ENCODE measurements at places on chromosomes 12 and 14.

GRCh38 chr12:6507102-6507998 lies 13.4 kb downstream of the NCAPD2 start:
- DNase-seq: no peak

DNA sequence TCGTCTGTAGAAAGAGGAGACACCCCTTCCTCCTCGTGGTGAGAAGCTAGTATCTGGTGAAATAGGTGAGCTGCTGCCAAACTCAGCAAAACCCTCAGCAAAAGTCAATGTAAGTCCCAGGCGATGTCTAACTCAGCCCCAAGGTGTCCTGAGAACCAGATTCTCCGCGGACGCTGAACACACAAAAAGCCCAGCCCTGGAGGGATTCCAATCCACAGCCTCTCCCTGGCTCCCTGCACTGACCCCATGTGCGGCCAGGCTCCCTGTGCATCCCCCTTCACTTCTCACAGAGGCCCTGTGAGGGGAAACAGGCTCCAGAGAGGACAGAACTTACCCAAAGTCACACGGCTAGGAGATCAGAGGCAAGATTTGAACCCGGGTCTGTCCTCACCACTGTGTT lies 81.5 kb downstream of the NINJ2 start:
- DNase-seq: no peak

GRCh38 chr12:94671917-94672316 lies 21.6 kb upstream of the TMCC3 start:
- DNase-seq: no peak

DNA sequence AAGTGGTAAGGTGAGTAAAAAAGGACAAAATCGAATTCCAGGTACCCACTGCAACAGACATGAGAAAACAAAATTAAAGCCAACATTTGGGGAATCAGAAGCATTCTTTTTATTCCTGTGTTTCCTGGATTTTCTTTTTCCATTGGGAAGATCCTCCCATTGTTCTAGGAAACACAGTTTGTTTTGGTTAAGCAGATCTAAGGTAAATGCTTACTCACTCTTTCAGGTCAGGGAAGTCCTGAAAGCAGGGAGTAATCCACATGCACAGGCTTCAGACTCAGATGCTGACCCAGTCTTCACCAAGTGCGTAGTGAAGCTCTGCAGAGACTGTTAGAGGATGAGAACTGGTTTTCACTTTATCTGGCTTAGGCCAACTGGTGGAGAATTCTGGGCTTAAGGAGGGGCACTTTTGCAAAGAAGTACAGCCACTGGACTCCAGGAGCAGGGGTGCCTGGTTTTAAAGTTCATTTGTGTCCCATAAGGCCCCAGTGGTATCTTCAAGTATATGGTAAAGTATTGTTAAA lies 57.7 kb downstream of the RPAP3 start:
- DNase-seq: no peak

GRCh38 chr14:96267336-96267735 lies 11.3 kb downstream of the BDKRB1 start:
- DNase-seq: peak; percentile 52

DNA sequence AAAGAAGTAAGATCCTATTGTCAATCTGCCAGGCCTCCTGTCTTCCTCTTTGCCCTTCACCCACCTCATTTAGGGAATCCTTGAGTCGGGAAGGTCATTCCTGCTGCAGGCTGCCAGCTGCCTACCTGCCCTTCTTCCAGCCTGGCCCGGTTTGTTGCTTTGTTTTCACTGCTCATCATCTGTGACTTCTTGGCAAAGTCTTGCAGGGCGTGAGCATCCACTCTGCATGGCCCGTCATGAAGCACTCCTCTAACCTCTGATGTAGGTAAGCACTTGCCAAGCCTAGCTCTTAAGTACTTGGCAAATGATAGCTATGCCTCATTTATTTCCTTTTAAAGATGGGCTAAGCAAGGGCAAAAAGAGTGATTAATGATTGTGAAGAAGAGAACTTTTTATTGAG lies 192.8 kb downstream of the NRXN3 start:
- no peak for DNase-seq

DNA sequence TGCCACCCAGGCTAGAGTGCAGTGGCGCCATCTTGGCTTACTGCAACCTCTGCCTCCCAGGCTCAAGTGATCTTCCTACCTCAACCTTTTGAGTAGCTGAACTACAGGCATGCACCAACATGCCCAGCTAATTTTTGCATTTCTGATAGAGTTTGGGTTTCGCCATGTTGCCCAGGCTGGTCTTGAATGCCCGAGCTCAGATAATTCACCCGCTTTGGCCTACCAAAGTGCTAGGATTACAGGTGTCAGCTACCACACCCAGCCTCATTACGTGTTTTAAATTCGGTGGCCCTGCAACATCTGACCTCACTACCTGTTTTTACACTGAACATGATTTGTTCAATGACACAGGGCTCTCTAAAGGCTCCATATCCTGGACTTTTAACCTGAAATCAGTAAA lies 22.9 kb upstream of the RDH16 start:
- no peak for DNase-seq

DNA sequence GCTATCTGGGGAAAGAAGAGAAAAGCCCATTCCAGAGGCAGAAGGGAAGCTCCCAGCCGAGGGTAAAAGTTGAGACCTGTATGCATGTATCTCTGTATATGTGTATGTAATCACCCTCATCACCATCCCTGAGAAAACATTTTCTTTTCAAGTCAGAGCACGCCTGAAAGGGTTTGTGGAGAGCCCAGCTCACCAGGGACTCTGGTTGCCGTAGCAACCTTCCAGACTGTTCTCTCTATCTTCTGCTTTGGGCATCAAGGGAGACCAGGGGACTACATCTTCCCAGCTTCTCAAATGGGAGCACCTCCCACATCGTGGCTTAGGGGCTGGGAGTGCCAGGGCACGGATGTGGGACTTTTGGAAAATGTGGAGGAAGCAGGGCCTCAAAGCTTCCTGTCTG lies 93.5 kb downstream of the GALNT8 start:
- no peak for DNase-seq

GRCh38 chr12:120055231-120056000 lies 61.1 kb downstream of the RAB35 start:
- DNase-seq: no peak

GRCh38 chr12:131766382-131767107 lies 55.7 kb downstream of the SFSWAP start:
- no peak for DNase-seq

DNA sequence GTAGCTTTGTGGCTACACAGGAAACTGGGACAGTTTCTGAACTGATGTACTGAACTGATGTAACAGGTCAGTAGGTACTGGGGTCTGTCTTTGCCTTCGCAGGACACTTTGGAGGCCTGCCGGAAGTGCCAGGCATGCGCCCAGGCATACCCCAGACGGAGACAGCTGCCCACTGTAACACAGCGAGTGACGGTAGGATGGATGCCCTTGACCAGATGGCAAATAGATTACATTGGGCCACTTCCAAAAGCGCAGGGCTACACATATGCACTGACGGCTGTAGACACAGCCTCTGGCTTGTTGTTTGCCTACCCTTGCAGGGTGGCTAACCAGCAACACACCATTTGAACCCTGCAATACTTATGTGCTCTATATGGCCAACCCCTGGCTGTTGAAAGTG lies 94.1 kb upstream of the TMPO start:
- peak; percentile 32 for DNase-seq

- peak; percentile 56 for DNase-seq
Measured at GRCh38 chr14:55514819-55515490, 65.1 kb upstream of the KTN1 start.

GRCh38 chr14:87600240-87600639 lies 392.7 kb downstream of the GALC start:
- DNase-seq: no peak

DNA sequence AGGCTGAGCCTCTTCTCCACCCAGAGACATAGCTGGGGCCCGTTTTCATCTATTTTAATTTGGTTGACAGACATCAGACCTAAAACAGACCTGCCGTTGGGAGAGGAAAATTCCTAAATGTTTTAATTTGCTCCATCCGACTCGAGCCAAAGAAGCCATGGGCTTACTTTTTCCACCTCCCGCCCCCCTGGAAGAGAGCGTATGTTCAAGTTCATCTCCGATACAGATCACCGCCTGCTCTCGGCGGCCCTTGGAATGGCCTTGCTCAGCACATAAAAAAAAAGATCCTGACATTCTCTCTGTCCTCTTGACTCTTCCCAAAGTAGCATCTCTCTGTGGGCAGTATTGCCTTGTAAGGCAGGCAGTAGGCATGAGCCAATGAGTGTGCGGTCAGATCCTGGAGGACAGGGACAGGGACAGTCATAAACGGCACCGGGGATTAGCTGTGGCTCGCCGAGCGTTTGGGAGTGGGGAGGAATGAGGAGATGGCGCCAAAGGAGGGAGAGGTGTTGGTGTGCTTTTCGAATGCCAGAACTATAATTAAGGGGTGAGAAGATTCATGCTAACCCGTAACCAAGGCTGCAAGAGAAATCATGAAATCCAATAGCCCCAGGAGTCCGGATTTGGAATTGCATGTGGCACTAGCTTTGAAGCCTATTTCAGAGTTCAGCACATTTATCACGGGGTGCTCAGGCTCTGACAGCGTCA lies 47.9 kb upstream of the MEG3 start:
- DNase-seq: peak; percentile 36

- DNase-seq: no peak
Measured at GRCh38 chr14:77622366-77622961, 6.0 kb upstream of the SPTLC2 start.

GRCh38 chr12:123571343-123571813 lies 13.0 kb upstream of the TMED2 start:
- DNase-seq: no peak

DNA sequence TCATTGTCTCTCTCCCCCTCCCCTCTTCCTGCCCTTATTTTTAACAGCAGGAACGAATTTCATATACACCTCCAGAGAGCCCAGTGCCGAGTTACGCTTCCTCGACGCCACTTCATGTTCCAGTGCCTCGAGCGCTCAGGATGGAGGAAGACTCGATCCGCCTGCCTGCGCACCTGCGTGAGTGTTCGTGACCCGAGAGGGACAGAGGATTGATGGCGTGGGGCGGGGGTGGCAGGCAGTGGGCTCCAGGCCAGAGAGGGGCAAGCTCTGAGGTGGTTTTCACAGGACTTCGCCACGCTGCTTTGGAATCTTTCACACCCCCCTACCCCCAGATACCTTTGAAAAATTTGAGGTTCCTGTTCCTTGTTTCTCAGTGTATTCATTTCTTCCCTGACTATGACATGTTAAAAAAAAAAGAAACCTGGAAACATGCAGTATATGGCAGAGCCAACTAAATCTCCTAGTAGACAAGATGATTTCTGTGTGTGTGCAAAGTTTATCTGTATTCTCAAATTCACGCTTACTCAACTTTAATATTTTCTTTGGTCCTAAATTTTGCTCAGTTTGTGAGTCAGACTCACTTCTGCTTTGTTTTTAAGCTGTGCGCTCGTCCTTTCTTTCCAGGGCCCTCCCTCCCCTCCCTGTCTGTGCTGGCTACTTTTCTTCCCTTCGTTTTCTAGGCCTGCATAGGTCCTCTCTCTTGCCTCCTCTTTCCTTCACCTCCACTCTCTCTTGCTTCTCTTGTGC lies 103.1 kb downstream of the ETV6 start:
- no peak for DNase-seq

DNA sequence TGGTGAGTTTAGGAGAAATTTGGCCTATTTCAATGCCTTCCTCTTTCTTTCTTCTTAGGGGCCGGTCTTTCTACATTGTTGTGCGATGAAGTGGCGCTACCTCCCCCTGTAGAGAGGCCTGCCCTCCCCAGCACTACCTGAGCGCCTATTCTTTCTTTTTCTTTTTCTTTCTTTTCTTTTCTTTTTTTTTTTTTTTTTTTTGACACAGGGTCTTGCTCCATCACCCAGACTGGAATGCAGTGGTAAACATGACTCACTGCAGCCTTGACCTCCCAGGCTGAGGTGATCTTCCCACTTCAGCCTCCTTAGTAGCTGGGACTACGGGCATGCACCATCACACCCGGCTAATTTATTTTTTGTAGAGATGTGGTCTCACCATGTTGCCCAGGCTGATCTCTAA lies 136.1 kb upstream of the MAX start:
- DNase-seq: no peak

- DNase-seq: no peak
Measured at GRCh38 chr12:118299791-118300460, 72.8 kb downstream of the TAOK3 start.

GRCh38 chr14:103232031-103232808 lies 101.8 kb upstream of the EIF5 start:
- no peak for DNase-seq

GRCh38 chr12:1439201-1439600 lies 155.2 kb downstream of the FBXL14 start:
- DNase-seq: no peak

All from muscle of arm (tissue), 14 donors.